ENCODE measurements at places on chromosomes 6 and 20. TPM values are rescaled to one million over a fixed set of nuclear protein-coding genes. Genes with fewer than 3 reads are reported as not detected.

DNA sequence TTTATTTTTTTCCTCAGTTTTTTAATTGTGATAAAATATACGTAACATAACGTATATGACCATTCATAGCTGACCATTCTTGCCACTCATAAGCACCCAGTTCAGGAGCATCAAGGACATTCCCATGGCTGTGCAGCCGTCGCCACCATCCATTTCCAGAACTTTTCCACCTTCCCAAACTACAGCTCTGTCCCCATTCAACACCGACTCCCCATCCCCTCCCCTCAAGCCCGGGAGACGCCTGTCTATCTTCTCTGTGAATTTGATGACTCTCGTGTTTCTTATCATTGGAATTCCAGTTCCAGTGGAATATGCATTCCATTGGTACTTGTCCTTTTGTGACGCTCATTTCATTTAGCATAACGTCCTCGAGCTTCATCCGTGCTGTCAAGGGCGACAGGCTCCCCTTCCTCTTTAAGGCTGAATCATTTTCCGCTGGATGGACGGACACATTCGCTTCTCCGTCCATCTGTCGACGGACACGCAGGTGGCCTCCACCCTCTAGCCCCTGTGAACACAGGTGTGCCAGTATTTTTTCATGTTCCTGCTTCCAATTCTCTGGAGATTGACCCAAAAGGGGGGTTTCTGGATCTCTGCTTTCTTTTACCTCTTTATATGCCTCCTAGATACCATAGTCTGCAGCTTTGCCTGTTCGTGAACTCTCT, 88.1 kb downstream of the YTHDF1 start:
- DNase-seq = no peak

DNA sequence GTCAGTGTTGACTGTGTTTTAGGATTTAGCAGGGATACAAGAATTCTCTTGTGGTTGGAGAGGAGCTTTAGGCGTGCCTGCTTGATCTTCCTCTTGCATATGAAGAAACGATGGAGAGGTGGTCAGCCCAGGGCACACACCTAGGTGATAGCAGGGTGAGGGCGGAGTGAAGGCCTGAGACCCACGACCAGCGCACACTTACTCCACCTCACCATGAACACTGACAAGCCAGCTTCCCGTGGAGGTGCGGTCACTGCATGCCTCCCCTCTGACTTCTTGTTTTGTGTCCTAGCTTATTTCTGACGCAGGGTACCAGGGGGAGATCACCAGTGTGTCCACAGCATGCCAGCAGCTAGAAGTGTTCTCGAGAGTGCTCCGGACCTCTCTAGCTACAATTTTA, 8.1 kb downstream of the NELFCD start:
- DNase-seq = no peak

DNA sequence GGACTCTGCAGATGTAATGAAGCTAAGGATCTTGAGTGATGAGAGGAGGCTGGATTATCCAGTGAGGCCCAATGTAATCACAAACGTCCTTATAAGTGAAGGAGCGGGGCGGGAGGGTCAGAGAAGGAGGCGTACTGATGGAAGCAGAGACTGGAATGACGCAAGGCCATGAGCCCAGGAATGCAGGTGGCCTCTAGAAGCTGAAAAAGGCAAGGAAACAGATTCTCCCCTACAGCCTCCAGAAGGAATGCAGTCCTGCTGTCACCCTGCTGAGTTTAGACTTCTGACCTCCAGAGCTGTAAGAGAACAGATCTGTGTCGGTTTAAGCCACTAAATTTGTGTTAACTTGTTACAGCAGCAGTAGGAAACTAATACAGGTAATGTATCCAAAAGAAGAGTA, 227.9 kb downstream of the PTPRT start:
- no peak for DNase-seq

DNA sequence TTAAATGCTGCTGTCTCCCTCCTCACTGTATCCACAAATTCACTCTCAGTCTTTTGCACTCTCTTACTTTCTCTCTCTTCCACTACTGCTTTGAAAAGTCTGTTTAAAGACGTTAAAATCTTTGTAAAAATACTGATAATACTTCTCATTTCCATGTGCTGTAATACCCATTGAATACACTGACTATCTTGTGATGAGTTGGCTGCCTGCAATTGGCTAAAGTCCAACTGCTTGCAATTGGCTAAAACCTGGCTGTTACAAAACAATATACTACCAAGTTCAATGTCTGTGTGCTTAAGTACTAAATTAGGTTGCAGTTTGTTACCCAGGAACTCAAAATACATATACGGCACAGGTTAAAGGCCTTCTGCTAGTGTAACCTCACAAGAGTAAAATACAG, 264.8 kb downstream of the THBS2 start:
- DNase-seq = no peak

DNA sequence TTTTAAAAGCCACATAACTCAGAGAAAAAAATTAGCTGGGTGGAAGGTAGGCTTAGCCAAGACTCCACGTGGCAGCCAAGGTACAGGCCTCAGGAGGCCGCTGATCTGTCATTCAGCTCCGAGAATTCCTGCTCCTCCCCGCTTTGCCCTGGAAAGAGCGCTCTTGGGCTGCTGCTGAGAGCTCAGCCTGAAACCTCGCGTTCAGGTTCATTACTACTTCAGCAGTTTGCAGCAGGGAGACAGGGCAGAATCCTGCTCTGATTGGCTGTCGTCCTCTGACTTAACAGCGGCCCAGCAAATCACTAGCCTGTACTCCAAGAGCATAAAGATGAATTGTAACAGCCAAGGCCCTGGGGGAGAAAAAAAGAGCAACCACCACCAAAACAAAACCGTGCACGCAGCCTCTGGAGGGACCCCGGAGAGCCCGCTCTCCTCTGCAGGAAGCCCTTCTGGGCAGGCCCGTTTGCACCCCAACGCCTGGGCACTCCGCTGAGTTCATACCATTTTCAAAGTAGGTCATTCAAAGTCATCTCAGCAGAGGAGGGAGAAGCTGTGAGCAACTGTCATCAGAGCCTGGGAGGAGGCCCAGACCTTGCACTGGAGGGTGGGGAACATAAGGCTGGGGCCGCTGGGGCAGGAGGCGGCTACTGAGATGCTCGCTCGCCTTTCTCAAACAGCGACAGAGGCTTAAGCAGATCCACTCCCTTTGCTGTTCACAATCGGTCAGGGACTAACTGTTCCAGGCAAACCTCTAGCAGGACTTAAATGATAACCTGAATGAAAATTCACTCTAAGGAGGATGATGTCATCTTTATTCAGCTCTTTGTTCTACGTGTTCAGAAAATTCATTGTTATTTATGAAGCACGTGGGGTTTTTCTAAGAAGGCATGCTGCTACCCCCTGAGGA, 42.3 kb upstream of the ATXN1 start:
- peak; percentile 57 for DNase-seq

GRCh38 chr6:151437401-151437800, 14.5 kb downstream of the RMND1 start:
- no peak for DNase-seq

The BPIFB1 gene
- total RNA-seq = not detected

The FAM209B gene
- not detected for total RNA-seq

The DSP gene
- total RNA-seq = 179 TPM

The TP53RK gene
- total RNA-seq = 6.8 TPM

The GSTA3 gene
- not detected for total RNA-seq
